AG09309 (cell line): ENCODE measurements at places on chromosomes 11 and 22.

DNA sequence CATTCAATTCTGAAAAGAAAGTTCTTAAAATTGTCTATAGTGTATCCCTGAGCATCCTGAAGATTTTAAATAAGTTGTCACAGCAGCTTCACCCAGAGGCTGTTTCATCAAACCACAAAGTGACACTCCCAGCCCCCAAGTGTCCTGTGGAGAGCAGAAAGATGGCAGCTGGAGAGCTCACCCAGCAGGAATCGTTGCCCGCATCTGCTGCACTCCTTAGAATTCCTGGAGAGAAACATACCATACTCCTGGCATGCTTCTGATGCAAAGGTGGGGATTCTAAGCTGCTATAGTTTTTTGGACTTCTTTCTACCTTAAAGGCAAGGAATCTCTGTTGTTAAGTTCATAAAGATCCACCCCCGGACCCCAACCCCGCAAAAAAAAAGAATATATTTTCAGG lies 13.5 kb upstream of the CYB5R2 start:
- no peak for DNase-seq

DNA sequence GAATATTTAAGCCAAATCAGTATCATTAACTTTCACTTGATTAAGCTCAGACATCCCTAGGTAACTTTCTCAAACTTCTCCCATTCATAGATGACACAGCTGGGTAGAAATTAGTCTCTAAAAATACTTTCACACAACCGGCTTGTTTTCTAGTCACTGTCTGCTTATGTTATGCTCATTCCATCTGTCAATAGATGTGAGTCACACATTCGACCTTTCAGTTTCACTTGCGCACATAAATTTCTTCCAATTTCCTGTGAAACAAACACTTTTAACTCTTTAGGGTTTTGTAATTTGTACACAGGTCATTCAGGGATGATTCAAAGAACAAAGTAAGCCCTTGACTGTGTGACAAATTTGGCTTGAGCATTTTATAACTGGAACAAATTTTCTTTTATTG lies 723.0 kb downstream of the KCNA4 start:
- DNase-seq, result no peak

DNA sequence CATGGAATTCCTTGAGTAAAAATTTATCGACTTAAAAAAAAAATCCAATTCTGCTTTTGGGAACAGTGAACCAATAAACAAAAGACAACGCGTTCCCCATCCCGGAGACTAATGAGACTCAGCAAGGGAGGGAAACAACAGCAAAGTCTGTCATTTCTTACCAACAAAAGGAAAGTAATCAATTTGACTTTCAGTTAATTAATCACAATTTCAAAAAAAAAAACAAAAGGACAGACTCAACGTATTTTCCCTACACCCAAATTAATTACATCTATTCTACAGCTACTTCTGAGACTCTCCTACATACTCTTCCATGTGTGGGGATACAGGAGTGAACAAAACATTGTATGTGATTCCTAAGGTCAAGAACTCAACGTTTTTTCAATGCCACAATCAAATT lies 1.9 kb downstream of the RDX start:
- no peak for DNase-seq

DNA sequence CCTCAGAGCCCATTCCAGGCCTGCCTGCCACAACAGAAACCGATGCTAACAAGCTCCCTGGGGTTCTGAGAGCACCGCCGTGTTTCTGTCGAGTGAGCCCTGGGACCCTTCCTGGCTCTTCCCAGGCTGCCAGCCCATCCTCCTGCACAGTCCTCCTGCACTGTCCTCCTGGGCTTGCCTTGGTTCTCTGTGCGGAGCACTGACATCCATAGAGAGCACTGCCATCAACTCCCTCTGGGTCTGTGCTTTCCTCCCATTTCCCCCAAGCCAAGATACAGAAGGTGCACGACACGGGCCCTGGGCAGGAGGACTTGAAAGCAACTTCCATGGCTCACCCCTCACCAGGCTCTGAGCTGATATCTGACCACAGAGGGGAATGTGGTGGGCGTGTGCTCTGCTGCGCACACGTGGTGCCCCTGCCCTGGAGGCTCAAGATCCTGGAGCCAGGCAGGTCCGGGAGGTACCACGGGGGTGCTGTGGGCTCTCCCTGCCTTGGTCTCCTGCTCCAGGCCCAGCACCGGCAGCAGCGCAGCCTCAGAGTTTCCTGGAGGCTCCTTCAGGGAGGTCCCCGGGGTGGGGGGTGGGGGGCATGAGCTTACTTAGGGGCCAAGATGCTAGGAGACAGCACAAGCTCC lies 304.2 kb downstream of the BRD1 start:
- no peak for DNase-seq

- DNase-seq, result no peak
Observed at GRCh38 chr22:36964106-36964505, 50.7 kb downstream of the CSF2RB start.

DNA sequence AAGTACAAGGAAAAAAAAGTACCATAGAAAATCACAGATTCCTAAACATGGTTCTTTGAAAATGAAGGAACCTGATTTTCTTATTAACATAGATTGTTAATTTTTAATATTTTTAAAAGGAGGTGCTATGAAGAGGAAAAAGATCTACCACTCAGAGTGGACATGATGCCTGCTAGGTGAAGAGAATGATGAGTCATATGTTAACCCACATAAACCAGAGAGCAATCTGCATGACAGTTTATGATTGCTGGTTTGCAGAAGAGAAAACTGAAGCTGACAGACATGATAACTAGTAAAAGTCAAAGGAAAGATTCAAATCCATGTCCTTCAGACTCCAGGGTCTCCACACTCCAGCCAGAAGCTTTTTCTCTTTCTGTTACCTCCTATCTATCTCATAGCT lies 1231.7 kb downstream of the LRRC4C start:
- DNase-seq, result no peak

DNA sequence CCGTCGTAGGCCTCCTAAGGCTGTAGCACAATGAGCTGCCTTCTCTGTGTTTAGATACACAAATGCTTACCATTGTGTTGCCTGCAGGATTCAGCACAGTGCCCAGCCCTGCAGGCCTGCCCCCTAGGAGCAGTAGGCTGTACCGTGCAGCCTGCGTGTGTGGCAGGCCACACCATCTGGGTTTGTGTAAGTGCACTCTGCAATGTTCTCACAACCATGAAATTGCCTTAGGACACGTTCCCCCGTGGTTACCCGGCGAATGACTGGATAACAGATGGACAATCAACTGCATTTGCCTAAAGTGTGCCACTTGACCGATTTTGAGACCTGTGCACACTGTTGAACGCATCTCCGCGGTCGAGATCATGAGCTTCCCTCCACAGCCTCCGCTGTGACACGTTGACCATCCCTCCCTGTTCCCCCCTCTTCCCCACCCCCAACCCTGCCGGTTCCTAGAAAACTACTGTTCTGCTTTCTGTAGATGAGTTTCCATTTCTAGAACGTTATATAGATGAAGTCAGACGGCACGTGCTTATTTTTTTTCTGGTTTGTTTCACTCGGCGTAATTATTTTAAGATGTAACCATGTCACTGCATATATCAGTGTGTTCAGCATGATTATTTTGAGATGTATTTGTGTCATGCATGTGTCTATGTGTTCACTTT lies 22.2 kb upstream of the CTSD start:
- DNase-seq, result no peak

DNA sequence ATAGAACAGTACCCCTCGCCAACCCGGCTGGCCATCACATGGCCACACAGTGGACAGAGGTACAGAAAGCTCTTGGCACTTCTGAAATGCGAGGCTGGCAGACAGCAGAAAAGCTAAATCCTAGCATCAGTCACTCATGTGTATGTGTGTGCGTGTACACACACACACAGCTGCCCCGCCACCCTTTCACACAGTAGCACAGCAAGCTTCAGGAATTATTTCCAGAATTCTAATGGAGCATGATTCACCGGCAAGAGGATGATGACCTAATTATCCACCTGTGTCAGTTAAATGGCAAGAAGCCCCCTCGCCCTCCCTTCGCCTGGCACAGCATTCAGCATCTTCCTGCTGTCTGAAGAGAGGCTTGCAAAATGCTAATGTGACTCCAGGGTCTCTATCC lies 336.0 kb downstream of the SHANK2 start:
- DNase-seq, result no peak

DNA sequence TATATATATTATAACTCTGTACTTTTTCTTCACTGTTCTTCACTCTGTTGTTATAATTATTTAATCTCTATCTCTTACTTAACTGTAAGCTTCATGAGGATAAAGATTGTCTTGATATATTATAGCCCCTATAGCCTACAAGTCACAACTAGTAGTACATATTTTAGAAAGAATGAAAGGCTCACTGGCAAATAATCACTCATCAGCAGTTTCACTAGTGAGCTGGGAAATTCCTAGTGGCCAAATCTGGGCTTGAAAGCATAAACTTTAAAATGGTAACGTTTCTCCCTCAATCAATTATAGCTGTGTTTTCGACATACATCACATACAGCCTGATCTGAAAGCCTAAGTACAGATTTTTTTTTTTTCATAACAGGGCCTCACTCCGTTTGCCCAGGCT lies 42.5 kb downstream of the CTSC start:
- no peak for DNase-seq

- DNase-seq, result no peak
Observed at GRCh38 chr11:65554057-65554818, 3.9 kb downstream of the LTBP3 start.

GRCh38 chr22:37971475-37972434 lies 12.6 kb downstream of the SOX10 start:
- no peak for DNase-seq

DNA sequence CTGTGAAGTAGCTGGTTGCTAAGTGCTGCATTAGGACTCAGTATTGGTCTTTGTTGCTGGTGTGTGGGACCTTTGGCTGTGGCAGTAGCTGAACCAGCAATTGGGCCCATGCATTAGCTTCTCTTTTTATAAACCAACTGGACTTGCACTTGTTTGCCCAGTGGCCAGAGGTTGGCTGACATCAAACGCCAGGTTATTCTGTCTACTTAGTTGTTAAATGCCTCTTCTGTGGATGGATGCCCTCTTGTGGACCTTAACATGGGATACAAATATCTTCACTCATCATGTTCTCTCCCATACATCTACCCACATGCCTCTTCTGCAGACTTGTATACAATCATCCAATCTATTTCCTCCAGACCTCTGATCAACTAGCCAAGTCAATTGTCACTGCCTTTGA lies 26.4 kb upstream of the ARHGAP20 start:
- no peak for DNase-seq

DNA sequence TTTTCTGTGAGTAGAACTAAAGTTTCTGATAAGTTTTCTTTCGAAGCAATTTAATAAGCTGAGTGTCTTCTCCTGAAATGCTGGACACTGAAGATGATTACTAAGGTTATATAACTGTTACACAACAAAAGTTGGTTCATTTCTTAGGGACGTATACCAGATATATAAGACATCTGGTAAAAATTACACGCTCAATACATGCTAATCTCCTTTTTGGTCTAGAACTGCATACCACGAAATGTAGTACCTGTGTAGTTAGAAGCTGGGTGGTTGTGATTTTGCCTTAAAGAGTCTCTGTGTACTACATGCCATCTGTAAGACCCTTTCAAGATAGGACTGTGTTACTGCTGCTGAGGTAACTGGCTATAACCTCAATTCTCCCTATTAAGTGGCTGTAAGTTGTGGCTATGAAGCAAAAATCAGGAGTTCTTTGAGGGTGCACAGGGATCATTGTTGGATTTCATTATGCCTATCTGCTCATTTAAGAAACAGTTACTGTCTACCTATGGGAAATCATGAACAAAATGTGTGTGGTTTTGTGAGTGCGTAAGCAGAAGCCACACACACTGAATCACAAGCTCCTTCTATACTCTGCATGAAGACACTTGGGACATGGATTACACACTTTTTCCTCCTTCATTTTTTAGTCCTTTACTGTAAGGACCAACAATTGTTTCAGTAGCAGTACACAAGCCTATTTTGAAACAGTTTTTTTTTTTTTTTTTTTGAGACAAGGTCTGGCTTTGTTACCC lies 195.9 kb downstream of the SWAP70 start:
- peak; percentile 84 for DNase-seq

GRCh38 chr11:44899959-44900358 lies 50.7 kb downstream of the TP53I11 start:
- DNase-seq, result peak; percentile 13

DNA sequence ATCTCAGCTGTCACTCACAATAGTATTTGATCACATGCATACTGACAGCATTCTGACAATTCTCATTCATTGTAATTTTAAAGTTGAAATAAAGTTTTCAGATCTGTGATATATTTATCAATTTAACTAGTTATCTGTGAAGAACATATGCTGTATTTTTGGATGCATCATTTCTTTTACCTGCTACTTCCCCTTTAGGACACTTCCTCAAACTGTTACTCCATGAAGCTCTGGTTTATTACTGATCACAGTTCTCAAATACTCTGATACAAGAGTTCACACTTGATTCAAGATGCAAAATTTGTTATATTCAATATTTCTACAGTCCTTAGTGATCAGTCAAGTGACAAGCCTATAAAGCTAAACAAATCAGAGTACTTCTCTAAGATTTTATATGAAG lies 1655.2 kb downstream of the LRRC4C start:
- DNase-seq, result no peak

- no peak for DNase-seq
Observed at GRCh38 chr11:125773516-125773915, 5.1 kb downstream of the PATE2 start.

- no peak for DNase-seq
Observed at GRCh38 chr22:47543447-47543846, 781.0 kb downstream of the TBC1D22A start.

DNA sequence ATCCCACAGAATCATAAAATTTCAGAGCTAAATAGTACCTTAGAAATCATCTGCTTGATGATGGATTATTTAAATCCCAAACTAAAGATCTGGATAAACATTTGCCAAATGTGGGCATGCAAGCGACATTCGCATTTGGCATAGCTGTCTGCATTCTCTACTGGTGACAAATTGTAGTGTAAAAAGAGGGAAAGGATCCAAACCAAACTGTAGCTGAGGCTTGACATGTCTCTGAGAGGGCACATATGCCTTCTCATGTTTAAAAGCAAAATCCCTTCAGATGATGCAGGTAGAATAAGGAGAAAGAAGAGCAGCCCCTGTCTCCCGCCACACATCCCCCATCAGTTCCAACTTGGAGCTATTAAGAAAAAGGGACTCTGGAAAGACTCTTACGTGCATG lies 257.5 kb upstream of the MTNR1B start:
- no peak for DNase-seq

DNA sequence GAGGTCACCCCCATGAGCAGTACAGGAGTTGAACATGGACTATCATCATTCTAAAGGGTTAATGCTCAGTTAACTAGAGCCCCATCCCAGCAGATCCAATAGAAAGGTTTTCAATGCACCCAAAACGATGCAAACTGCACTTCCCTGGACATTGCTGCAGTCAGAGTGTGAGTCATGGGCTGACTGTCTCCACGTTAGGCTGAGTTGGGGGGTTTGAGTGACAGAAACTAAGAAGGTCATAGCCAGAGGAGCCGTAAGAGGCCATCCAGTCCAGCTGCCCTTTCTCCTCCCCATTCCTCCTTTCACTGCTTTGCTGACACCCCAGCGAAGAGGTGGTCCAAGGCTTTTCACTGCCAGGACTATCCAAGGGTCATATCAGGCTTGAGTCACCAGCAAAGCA lies 10.5 kb upstream of the OR2AT4 start:
- no peak for DNase-seq
